Fibroblast of lung (primary cell): ENCODE measurements at places on chromosomes 11 and 22. TPM values are rescaled to one million over a fixed set of nuclear protein-coding genes. Genes with fewer than 3 reads are reported as not detected.

CDK2AP2 gene
- 6.4 and 7.8 TPM in 2 replicates for total RNA-seq

ARHGAP8 gene
- under 0.01 and 0.17 TPM in 2 replicates for total RNA-seq

OR4C12 gene
- not detected in 2 replicates for total RNA-seq

CDC42EP2 gene
- total RNA-seq = 12.3 and 25.6 TPM in 2 replicates

GLYAT gene
- not detected in 2 replicates for total RNA-seq

ZC3H7B gene
- 39.3 and 64.4 TPM in 2 replicates for total RNA-seq

TSSK2 gene
- not detected in 2 replicates for total RNA-seq

NLRP14 gene
- total RNA-seq = under 0.01 and 0.17 TPM in 2 replicates

GSTT2B gene
- total RNA-seq = 0.26 and 9.9 TPM in 2 replicates

TANGO2 gene
- 33.4 and 52.8 TPM in 2 replicates for total RNA-seq

MRGPRE gene
- under 0.01 and 0.17 TPM in 2 replicates for total RNA-seq

MS4A6E gene
- total RNA-seq = not detected in 2 replicates

RNASEH2C gene
- total RNA-seq = 19.5 and 29.1 TPM in 2 replicates

E2F8 gene
- total RNA-seq = 0.17 TPM in 1 of 2 replicates, not detected in the other

OR51B5 gene
- total RNA-seq = 0.17 and 0.26 TPM in 2 replicates

CHID1 gene
- total RNA-seq = 49.6 and 54.3 TPM in 2 replicates

YPEL1 gene
- total RNA-seq = 1.5 and 2.3 TPM in 2 replicates

TRIM51 gene
- not detected in 2 replicates for total RNA-seq

PIK3IP1 gene
- 32.4 and 81.6 TPM in 2 replicates for total RNA-seq

OR8J3 gene
- total RNA-seq = not detected in 2 replicates

GRM5 gene
- under 0.01 TPM in 1 of 2 replicates, not detected in the other for total RNA-seq

PRR5L gene
- 2.8 and 6.2 TPM in 2 replicates for total RNA-seq

SOX10 gene
- total RNA-seq = not detected in 2 replicates

RAB6A gene
- 74.2 and 103 TPM in 2 replicates for total RNA-seq

LINC01488 gene
- not detected in 2 replicates for total RNA-seq

TPBGL gene
- under 0.01 TPM in 1 of 2 replicates, not detected in the other for total RNA-seq

CBX6 gene
- total RNA-seq = 45.7 and 53.8 TPM in 2 replicates
